ENCODE measurements at places on chromosomes 5 and 9.

- H3K27ac ChIP-seq: no peak overlapping the region
- H3K27me3 ChIP-seq: no peaks in the 10 kb centered on the region
- H3K36me3 ChIP-seq: no peaks in the 10 kb centered on the region
These were observed 108.4 kb upstream of the ALDH1B1 start for GRCh38 chr9:38284039-38284575.

- no peaks in the 10 kb centered on the region for H3K4me1 ChIP-seq
- no peaks in the 10 kb centered on the region for H3K27me3 ChIP-seq
- no peak overlapping the region for H3K4me3 ChIP-seq
These were observed 88.4 kb upstream of the RGS7BP start for GRCh38 chr5:64417390-64417789.

- DNase-seq: no peak
- no peaks in the 10 kb centered on the region for H3K36me3 ChIP-seq
- H3K4me1 ChIP-seq: no peaks in the 10 kb centered on the region
- no peak overlapping the region for H3K27ac ChIP-seq
- H3K27me3 ChIP-seq: no peaks in the 10 kb centered on the region
These were observed 293.0 kb downstream of the SPOCK1 start for GRCh38 chr5:137206030-137206715.

GRCh38 chr5:55481293-55481855, 53.4 kb downstream of the PLPP1 start:
- no peak overlapping the region for H3K4me3 ChIP-seq
- H3K36me3 ChIP-seq: no peaks in the 10 kb centered on the region
- H3K4me1 ChIP-seq: no peaks in the 10 kb centered on the region
- DNase-seq: no peak

- H3K36me3 ChIP-seq: no peaks in the 10 kb centered on the region
- no peaks in the 10 kb centered on the region for H3K27me3 ChIP-seq
- DNase-seq: no peak
- H3K4me3 ChIP-seq: no peak overlapping the region
- H3K27ac ChIP-seq: no peak overlapping the region
- H3K4me1 ChIP-seq: no peaks in the 10 kb centered on the region
These were observed 26.7 kb upstream of the IPPK start for GRCh38 chr9:92696619-92697018.

- no peaks in the 10 kb centered on the region for H3K36me3 ChIP-seq
- no peak overlapping the region for H3K4me3 ChIP-seq
- no peak overlapping the region for H3K27ac ChIP-seq
- H3K27me3 ChIP-seq: no peaks in the 10 kb centered on the region
These were observed 2369.4 kb downstream of the MAT2B start for GRCh38 chr5:165874851-165875250.

GRCh38 chr9:34158362-34158869, 20.4 kb upstream of the UBAP1 start:
- no peaks in the 10 kb centered on the region for H3K4me1 ChIP-seq
- H3K27me3 ChIP-seq: no peaks in the 10 kb centered on the region
- no peak for DNase-seq
- no peak overlapping the region for H3K27ac ChIP-seq

DNA sequence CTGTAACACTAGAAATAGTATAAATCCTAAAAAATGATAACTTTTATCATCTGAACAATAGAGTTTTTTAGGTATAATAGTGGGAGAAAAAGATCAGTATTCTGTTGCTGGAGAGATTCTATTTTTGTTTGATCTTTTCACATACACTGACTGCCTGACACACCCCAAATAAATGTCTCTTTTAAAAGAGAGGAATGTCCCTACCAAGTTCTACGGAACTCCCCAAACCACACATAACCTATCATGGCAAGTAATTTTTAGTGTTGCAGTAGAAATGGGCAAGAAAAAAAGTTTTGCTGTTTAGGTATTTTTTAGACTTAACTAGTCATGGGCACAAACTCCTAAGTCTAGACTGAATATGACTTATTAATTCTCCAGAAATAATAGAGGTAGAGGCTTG, 139.1 kb downstream of the ELAVL2 start:
- no peaks in the 10 kb centered on the region for H3K36me3 ChIP-seq
- no peak overlapping the region for H3K4me3 ChIP-seq
- DNase-seq: no peak
- no peaks in the 10 kb centered on the region for H3K4me1 ChIP-seq
- H3K27me3 ChIP-seq: no peaks in the 10 kb centered on the region

- no peaks in the 10 kb centered on the region for H3K27me3 ChIP-seq
- H3K36me3 ChIP-seq: no peaks in the 10 kb centered on the region
- H3K4me3 ChIP-seq: no peak overlapping the region
These were observed 134.4 kb upstream of the EFNA5 start for GRCh38 chr5:107805166-107805565.

DNA sequence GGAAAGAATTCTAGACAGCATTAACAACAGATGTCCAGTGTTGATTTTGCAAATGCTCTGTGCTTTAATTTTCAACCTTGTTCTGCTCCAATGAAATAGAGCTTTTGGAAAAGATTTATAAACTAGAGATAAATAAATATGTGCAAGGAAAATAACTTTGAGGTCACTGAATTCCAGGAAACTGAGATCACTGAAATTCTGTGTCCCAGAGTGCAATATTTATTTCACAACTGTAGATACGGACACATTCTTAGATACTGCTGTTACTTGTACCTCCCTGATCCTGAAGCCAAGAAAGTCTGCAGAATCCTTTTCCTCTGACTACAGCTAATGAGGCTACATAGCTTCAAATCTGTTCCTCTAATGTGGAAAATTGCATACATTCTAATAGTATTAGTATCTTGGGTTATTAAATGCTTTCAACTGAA, 222.9 kb downstream of the DOCK8 start:
- peaks cover 6% of the 10 kb centered on the region for H3K4me1 ChIP-seq
- no peak overlapping the region for H3K27ac ChIP-seq
- H3K27me3 ChIP-seq: no peaks in the 10 kb centered on the region
- no peak for DNase-seq
- no peak overlapping the region for H3K4me3 ChIP-seq

DNA sequence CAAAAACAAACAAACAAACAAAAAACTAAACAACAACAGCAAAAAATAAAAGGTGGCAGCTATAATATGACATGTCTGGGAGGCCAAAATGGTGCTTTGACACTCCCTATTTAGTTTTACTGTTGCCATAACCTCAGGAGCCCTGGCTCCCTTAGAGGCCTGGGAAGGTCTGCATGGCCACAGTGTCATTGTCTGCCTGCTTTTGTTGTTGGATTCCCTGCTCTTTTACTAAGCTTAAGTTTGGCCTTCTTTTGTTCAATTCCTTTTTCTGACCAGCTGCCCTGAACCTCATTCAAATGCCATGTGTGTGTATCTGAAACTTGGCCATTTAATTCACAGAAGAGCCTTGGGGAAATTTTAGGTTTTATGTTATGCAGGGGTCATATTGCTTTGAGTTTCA, 458.2 kb downstream of the TMEM232 start:
- no peak for DNase-seq
- H3K4me3 ChIP-seq: no peak overlapping the region
- no peaks in the 10 kb centered on the region for H3K4me1 ChIP-seq
- no peak overlapping the region for H3K27ac ChIP-seq
- no peaks in the 10 kb centered on the region for H3K36me3 ChIP-seq
- no peaks in the 10 kb centered on the region for H3K27me3 ChIP-seq

- no peak overlapping the region for H3K27ac ChIP-seq
- no peak for DNase-seq
- no peaks in the 10 kb centered on the region for H3K36me3 ChIP-seq
- H3K27me3 ChIP-seq: no peaks in the 10 kb centered on the region
- H3K4me3 ChIP-seq: no peak overlapping the region
These were observed 845.2 kb upstream of the CDH10 start for GRCh38 chr5:25489834-25490538.

DNA sequence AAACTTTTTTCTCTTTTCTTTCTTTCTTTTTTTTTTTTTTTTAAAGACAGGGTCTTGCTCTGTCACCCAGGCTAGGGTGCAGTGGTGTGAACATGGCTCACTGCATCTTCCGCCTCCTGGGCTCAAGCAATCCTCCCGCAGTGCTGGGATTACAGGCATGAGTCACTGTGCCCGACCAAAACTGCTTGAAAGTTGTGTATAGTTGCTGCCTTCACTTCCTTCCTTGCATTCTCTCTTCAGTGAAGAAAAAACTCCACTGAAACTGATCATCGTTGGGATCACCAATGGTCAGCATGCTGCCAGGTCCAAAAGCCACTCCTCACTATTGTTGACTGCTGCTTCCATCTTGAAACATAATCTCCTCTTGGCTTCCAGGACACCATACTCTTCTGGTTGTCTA, 66.6 kb upstream of the CTNNA1 start:
- no peaks in the 10 kb centered on the region for H3K4me1 ChIP-seq
- H3K36me3 ChIP-seq: no peaks in the 10 kb centered on the region
- no peak overlapping the region for H3K4me3 ChIP-seq

- H3K4me1 ChIP-seq: peaks cover 2% of the 10 kb centered on the region
- no peaks in the 10 kb centered on the region for H3K36me3 ChIP-seq
- H3K4me3 ChIP-seq: no peak overlapping the region
- H3K27ac ChIP-seq: no peak overlapping the region
These were observed 1.3 kb downstream of the SH3RF2 start for GRCh38 chr5:145937432-145938250.

GRCh38 chr5:93599001-93599379, 16.0 kb downstream of the NR2F1 start:
- peaks cover 3% of the 10 kb centered on the region for H3K4me1 ChIP-seq
- no peak overlapping the region for H3K27ac ChIP-seq
- H3K36me3 ChIP-seq: no peaks in the 10 kb centered on the region
- H3K27me3 ChIP-seq: no peaks in the 10 kb centered on the region

- DNase-seq: no peak
- H3K4me3 ChIP-seq: no peak overlapping the region
- H3K27me3 ChIP-seq: no peaks in the 10 kb centered on the region
- no peak overlapping the region for H3K27ac ChIP-seq
These were observed 295.7 kb upstream of the PANK3 start for GRCh38 chr5:168874713-168875380.

GRCh38 chr5:79488058-79488457, 25.9 kb downstream of the HOMER1 start:
- no peak for DNase-seq
- no peak overlapping the region for H3K27ac ChIP-seq
- H3K4me3 ChIP-seq: no peak overlapping the region
- no peaks in the 10 kb centered on the region for H3K4me1 ChIP-seq

DNA sequence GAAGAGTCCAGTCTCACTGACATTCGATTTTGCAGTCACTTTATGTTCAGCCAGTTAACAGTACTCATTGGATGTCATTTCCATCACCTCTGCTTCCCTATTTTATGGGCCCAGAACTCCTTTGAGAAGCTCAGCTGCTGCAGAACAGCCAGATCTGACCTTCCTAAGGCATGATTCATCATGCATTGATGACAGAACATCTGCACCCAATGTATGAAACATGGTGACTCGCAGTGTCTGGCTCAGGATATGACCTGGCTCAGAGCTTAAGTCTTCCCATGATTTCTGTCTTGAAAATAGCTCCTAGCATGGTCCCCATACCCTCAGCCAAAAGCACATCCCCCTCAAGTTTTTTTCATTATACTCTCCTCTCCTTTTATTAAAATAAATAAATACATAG, 92.6 kb upstream of the TRIM32 start:
- no peaks in the 10 kb centered on the region for H3K4me1 ChIP-seq
- H3K4me3 ChIP-seq: no peak overlapping the region
- DNase-seq: no peak
- no peak overlapping the region for H3K27ac ChIP-seq

DNA sequence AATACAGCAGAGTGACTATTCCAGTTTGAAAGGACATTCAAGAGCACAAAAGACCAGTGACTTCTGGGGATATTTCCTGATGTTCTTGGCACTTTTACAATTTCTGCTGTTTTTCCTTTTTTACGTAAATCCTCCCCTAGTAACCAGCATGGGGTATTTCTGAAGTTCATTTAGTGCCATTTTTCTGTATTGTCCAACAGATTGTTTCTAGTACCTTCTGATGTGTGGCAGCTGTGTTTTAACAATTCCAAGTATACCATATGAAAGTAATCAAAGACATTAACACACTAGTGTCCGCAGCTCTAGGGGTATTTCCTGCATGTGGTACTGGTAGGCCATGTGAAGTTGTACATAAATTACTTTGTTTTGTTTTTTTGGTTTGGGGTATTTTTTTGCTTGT, 53.0 kb upstream of the SMARCA2 start:
- no peaks in the 10 kb centered on the region for H3K4me1 ChIP-seq
- no peaks in the 10 kb centered on the region for H3K36me3 ChIP-seq
- no peaks in the 10 kb centered on the region for H3K27me3 ChIP-seq
- no peak overlapping the region for H3K4me3 ChIP-seq
- DNase-seq: no peak

GRCh38 chr5:72234265-72234700, 85.8 kb downstream of the MRPS27 start:
- H3K4me1 ChIP-seq: no peaks in the 10 kb centered on the region
- DNase-seq: no peak
- H3K36me3 ChIP-seq: no peaks in the 10 kb centered on the region
- H3K27me3 ChIP-seq: no peaks in the 10 kb centered on the region

GRCh38 chr5:95941756-95942155, 19.9 kb downstream of the ELL2 start:
- H3K4me3 ChIP-seq: no peak overlapping the region
- no peaks in the 10 kb centered on the region for H3K27me3 ChIP-seq
- peaks cover 5% of the 10 kb centered on the region for H3K4me1 ChIP-seq

Measured in ovary (tissue), 10 donors.